ENCODE measurements at places on chromosomes 1 and 21.

DNA sequence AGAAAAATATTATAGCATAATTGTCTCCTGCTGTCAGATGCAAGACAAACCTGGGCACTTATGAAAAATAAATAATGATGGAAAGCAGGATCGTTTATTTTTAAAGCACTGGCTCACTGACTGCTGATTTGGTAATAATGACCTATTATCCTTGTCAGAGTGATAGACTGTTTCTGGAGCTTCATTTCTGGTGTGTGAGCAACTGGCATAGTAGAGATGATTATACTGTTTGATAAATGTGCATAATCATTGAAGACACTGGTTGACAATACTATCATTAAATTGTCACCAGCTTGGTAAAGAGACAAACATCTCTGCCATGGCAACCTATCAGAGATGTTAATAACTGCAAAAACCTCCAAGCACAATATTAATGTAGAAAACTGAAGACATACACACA lies 179.9 kb upstream of the ZNF644 start:
- no peak for DNase-seq

DNA sequence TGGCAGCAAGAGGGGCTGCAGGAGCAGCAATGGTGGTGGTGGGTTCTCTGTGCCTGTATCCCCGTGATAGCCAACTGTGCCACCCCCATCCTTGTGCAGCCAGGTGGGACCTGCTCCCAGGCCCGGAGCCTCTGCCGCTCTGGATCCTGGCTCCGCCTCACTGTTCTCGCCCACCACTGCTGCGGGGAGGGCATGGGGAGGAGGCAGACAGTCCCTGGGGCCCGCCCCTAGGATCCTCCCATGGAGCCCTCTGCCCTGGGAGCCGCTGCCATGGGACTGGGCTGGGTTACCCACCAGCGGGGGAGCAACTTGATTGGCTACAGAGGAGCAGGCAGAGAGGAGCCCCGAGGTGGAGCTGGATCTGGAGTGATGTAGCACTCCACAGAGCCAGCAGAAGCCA lies 31.6 kb downstream of the CD1D start:
- no peak for DNase-seq

DNA sequence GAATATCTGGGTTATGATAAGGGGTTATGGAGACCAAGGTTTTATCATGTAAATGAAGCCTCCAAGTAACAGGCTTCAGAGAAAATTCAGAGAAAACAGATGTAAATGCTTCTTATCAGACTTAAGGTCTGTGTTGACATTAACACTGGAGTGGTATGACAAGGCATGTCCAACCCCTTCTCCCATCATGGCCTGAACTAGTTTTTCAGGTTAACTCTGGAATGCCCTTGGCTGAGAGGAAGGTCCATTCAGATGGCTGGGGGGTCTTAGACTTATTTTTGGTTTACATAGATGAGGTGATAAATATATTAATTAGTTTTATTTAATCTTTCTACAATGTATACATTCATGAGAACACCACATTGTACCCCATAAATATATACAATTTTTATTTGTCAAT lies 399.6 kb downstream of the TBX15 start:
- DNase-seq: no peak

DNA sequence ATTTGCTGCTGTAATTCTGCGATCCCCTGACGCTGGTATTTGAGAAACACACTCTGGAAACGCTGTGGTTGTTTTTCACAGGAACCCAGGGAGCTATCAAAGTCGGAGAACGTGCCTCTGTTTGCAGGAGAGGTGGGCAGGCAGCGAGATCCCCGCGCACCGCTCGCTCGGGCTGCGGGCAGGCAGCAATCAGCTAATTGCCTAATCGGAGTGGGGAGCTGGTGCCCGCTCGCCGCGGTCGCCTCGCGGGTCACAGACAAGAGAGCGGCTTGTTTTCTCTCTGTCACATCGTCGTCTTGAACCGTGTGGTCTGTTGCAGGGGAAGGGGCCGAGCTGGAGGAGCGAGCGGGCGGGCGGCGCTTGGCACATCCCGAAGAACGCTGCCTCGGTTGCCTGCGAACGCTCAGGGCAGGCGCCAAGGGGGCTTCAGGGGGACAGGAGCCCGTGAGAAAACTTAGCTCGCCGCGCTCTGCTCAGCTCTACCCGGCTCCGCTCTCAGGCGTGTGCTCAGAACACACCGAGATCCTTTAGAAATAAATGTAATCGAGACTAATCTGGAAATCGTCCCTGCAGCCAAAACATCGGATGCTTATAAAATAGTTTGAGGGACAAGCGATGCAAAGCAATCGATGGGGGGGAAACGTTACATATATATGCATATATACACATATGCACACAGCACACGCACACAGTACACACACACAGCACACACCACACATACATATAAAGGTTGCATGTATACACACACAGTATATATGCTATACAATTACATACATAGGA lies 93.6 kb upstream of the SMYD2 start:
- no peak for DNase-seq

DNA sequence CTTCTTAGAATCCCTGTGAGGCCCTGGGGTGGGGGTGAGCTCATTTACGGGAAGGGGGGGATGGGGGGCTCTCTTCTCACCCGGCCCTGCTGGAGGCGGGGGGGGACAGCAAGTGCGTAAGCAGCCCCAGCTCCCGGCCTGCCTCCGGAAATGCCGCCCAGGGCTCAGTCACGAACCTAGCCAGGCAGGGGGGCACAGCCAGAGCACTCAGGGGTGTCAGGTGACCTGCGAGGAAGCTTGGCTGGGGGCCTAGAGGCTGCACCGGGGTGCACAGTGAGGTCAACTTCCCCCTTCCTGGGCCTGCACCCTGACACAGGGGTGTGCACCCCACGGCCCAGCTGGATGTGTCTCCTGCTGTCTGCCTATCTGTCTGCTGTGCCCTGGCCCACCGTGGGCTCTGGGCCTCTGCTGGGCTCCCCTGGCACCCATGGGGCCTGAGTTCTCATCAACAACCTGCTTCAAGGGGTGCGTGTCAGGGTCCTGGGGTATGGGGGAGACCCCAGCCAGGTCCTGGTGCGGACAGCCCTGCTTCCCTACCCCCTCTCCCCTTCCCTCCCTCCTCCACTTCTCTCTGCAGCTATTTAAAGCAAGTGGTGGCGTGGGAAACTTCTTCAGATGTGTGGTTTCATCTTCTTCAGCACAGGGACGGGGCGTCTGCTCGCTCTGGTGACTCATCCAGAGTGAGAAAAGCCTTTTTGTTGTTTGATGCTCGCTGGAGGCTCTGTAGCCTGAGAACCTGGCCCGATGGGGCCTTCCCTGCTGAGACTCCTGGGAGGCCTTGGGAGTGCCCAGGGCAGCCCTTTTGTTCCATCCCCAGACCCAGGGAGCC lies 92.5 kb upstream of the RUNX3 start:
- no peak for DNase-seq

GRCh38 chr1:156376958-156377919 lies 8.2 kb downstream of the RHBG start:
- DNase-seq: no peak

- DNase-seq: no peak
Measured at GRCh38 chr1:6634371-6635052, 9.8 kb downstream of the THAP3 start.

GRCh38 chr1:52119301-52120079 lies 22.4 kb upstream of the ZFYVE9 start:
- DNase-seq: no peak

DNA sequence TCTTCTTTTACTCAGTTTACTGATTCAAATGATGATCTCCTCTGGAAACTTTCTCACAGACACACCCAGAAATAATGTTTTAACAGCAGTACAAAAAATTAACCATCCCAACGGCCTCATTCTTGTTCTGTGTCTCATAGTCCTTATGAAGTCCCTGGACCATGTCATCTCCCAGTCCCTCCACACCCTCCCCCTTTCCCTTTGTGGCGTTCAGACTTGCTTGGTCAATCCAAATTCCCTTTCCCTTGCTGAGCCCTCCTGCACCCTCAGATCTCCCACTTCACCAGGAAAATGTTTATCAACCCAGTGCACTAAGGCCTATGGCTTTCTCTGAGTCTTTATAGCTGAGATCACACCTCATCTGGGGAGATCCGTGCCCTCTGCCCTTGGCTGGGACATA lies 85.9 kb downstream of the CENPF start:
- no peak for DNase-seq

- no peak for DNase-seq
Measured at GRCh38 chr1:226787071-226787470, 48.0 kb upstream of the ITPKB start.

GRCh38 chr1:187261637-187262036 lies 432.9 kb downstream of the PLA2G4A start:
- DNase-seq: no peak

- no peak for DNase-seq
Measured at GRCh38 chr1:206723805-206724472, 39.2 kb downstream of the MAPKAPK2 start.

GRCh38 chr1:213693864-213694263 lies 293.9 kb upstream of the PROX1 start:
- DNase-seq: no peak

DNA sequence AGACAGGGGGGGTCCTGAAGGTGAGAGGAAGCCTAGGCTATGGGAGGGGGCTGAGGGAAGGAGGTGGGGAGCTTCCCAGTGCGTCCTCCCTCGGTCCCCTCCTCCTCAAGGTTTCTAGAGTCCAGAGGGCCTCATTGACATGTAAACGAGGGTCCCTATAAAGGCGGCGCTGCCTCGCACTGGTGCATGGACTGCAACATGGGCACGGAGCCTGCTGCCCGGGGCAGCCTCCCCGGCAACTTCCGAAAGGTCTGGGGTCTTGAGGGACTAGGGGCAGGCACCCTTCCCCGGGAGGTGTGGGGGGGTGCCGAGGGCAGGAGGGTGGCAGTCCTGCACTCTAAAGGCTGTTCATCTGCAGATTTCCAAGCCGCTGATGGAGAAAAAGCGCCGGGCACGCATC lies at the start of gene HES3:
Gene HES3, plus strand, starts transcription at position 187 of the 400 bp plus-strand sequence. Its CDS starts 187 bp downstream, at position 374.
- DNase-seq: no peak

DNA sequence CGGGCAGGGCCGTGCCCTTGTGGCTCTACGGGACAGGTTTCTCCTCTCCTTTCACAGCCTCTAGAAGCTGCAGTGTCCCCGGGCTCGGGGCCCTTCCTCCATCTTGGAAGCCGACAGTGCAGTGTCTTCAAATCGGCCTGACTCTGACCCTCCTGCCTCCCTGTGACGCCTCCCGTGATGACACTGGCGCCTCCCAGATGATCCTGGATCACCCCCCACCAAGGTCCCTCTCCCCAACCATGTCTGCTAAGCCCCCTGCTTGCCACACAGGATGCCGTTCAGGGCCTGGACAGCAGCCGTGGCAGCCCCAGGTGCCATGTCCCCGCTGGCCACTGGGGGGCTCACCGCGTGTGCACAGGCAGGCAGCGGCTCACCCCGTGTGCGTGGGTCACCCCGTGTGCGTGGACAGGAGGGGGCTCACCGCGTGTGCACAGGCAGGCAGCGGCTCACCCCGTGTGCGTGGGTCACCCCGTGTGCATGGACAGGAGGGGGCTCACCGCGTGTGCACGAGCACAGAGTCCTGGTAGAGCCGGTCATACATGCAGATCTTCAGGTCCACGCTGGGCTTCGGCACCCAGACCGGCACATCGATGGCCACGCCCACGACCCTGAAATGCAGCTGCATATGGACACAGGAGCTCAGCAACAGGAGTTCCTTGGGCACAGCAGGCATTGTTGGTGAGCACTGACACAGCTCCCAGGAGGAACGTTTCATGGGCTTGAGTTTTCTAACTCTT lies 24.9 kb upstream of the TMEM52 start:
- DNase-seq: peak; percentile 28

- no peak for DNase-seq
Measured at GRCh38 chr1:193462629-193463320, 276.4 kb upstream of the B3GALT2 start.

- no peak for DNase-seq
Measured at GRCh38 chr1:50812346-50812745, 147.7 kb downstream of the FAF1 start.

- DNase-seq: no peak
Measured at GRCh38 chr1:230787471-230787870, 40.3 kb downstream of the CAPN9 start.

- DNase-seq: no peak
Measured at GRCh38 chr1:51605961-51606723, 10.8 kb upstream of the OSBPL9 start.

DNA sequence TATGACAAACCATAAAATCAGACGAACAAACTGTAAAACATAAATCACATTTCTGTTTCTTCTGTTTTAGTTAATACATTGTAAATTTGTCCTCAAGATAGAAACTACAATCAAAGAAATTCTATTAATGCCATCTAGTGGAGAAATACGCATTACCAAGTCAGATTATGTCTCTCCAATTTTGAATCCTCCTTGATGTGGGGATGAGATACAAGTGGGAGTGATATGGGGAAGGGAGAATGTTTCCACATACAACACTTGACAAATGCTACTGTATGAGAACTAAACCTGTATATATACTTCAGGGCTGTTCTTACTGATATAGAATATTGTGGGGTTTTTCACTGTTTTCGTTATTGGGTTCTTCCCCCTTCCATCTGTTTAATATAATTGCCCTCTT lies 2.6 kb downstream of the HFM1 start:
- no peak for DNase-seq

- DNase-seq: no peak
Measured at GRCh38 chr21:45999581-46000181, 18.1 kb downstream of the COL6A1 start.

- no peak for DNase-seq
Measured at GRCh38 chr21:45586289-45586858, 44.1 kb upstream of the SLC19A1 start.

- DNase-seq: no peak
Measured at GRCh38 chr1:69787151-69787550, 219.4 kb downstream of the LRRC7 start.

- no peak for DNase-seq
Measured at GRCh38 chr1:230205719-230206198, 138.7 kb downstream of the GALNT2 start.

DNA sequence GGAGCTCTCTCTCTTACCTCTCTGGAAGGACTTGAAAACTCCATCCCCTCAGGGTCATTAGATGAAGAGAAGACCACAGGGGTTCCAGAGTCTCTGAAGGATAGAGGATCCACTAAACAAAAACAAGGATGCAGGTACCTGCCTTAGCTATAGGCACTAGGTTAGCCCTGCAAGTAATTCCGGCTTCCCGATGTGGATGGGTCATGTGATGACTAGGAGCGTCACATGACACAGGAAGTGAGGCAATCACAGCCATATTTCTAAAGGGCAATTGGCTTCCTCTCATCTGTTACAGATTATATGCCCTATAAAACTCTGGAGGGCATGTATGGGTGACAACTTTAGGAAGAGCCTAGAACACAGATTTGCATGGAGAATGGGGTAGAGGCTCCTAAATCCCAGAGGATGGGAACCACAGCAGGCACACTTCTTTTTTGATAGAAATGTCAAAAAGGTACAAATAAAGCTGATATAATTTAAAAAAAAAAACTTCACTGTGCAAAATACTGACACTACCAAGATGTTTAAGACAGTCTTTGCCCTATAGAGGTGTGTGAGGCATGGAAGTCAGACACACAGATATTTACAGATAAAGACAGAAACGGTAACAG lies 14.1 kb downstream of the ENTREP3 start:
- no peak for DNase-seq

GRCh38 chr1:41003640-41004220 lies 17.8 kb downstream of the SLFNL1 start:
- peak; percentile 57 for DNase-seq

Measured in activated CD8-positive, alpha-beta memory T cell treated with anti-CD3 and anti-CD28 coated beads for 48 hours (primary cell).